SW480 (cell line): ENCODE measurements at places on chromosomes 12 and 14.

GRCh38 chr14:88983755-88984154, 159.3 kb downstream of the TTC8 start:
- peak; percentile 82 for DNase-seq

GRCh38 chr14:37202265-37202664, 4.5 kb downstream of the MIPOL1 start:
- DNase-seq = peak; percentile 12

DNA sequence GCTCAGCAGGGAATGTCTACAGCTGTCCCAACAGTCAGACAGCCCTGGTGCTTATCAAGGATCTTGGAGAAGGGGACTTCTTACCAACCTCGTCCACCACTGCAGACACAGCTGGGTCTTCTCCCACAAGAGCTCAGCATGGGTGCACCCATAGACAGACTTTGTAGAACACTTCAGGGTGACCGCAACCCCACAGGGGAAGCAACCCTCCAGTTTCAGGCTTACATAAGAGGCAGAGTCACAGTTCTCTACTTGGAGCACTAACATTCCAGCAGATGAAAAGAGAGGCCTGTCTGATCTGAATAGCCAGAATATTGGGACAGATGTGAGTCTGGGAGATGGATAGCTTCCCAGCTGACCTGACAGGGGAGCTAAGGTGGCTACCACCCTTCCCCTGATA, 3.5 kb upstream of the CLEC1A start:
- no peak for DNase-seq

- DNase-seq = no peak
Observed at GRCh38 chr14:67994531-67994930, 175.0 kb downstream of the RAD51B start.

DNA sequence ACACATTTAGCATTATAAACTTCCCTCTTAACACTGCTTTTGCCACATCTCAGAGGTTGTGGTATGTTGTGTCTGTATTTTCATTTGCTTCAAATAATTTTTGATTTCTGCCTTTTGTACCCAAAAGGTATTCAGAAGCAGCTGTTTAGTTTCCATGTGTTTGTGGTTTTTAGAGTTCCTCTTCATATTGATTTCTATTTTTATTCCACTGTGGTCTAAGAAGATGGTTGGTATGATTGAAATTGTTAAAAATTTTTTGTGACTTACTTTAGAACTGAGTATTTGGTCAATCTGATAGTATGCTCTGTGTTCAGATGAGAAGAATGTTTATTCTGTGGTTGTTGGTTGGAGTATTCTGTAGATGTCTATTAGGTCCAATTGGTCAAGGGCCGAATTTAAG, 76.4 kb downstream of the IFNG-AS1 start:
- DNase-seq = no peak

DNA sequence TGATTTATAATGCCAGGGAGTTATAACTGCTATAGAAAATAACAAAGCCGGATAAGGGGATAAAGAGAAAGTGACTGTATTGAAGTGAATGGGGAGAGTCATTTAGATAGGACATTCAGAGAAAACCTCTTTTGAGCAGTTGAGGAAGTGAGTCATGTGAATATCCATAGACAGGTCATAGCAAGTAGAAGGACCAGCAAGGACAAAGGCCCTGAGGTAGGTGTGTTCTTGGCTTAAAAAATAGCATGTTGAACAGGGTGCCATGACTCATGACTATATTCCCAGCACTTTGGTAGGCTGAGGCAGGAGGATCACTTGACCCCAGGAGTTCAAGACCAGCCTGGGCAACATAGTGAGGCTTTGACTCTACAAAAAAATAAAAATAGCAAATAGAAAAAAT, 51.5 kb upstream of the RAP1B start:
- DNase-seq = no peak

DNA sequence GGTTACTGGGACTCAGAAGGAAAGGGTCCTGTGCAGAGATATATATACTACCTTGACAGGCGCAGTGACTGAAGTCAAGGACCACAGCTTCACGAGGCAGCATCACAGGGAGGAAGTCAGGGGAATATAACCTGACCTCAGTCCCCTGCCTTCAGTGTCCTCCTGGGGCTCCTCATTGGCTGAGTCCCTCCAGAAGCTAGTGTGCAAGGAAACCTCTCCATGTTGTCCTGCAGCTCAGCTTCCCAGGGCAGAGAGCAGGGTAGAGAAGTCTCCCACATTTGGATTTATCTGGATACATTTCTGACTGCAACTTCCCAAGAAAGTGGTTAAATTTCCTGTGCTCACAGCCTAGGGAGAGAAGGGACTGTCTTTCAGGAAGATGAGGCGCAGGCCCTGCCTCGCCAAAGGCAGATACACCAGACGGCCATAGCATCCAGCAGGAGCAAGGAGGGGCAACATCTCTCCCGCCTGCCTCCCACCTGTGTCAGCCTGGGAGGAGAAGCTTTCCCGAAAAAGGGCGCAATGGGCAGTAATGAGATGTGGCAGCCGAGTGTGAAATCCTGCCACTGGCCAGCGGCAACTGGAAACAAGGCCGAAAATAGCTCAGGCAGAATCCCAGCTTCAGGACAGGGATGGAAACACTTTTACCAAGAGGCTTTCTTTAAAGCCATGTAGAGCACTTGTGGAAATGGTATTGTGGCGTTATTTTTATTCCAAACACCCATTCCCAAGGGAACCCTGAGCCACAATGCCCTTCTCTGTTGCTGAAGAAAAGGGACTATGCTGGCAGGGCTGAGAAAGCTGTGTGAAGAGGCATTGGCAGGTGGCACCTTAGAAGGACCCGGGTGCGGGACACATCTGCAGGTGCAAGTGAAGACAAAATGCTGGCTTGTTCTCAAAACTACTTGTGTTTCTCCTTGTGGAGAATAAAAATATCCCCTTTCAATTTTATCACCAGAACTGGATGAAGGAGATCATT, 54.9 kb upstream of the HIF1A start:
- DNase-seq = no peak

- DNase-seq = no peak
Observed at GRCh38 chr14:87629788-87630187, 363.2 kb downstream of the GALC start.

DNA sequence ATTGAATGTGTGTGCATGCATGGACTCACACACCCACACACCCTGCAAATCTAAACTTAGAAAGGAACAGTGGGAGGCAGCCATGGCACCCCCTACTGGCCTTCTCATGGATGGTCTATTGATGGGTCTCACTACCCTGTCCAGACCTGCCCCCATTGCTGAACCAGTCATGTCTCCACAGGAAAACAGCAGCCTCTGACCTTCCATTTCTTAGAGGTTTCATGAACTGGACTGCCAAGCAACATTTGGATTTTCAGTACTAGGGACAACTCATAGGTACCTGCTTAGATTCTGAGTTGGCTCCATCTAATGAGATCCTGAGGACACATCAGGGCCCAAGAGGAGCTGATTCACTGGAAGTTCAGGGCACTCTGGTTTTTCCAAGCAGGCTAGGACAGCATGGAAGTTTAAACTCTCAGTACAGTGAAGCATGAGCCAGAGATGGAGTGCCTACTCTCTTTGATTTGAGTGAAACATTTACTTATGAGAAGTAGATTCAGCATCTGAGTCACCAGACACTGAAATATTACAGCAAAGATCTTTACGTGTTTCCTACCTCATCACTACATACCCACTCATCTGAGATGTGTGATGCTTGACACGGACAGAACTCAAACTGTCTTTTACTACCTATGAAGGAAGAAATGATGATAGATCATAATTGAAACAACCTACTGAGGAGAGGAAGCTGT, 98.9 kb upstream of the PLEKHG7 start:
- no peak for DNase-seq

DNA sequence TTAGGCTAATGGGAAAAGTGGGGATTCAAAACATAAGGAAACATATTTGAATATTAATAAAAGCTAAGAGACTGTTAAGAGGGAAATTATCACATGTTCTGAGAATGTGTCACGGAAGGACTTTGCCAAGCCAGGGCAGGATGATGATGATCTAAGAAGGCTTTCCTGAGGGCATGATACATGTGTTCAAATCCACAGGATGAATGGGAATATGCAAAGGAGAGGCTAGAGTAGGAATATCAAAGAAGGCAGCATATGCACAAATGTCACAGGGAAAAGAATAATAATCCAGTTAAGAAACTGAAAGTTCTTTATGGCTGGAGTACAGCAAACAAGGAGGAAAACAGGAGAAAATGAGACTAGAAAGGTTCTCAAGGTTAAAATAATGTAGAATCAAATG, 107.0 kb downstream of the PTPRO start:
- DNase-seq = no peak

DNA sequence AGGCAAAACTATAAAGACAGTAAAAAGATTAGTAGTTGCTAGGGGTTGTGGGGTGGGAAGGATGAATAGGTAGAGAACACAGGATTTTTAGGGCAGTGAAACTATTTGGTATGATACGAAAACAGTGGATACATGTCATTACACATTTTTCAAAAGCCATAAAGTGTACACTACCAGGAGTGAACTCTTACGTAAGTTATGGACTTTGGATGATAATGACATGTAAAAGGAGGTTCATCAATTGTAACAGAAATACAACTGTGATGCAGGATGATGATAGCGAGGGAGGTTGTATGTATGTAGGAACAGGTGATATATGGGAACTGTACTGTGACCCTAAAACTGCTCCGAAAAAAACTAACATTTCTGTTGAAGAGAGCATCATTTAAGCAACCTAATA, 15.1 kb upstream of the FGF6 start:
- no peak for DNase-seq

- DNase-seq = no peak
Observed at GRCh38 chr12:114291389-114292060, 114.4 kb downstream of the TBX5 start.

- DNase-seq = peak; percentile 40
Observed at GRCh38 chr12:52691076-52691840, 11.1 kb upstream of the KRT1 start.

- no peak for DNase-seq
Observed at GRCh38 chr12:104519190-104520019, 62.7 kb downstream of the CHST11 start.

DNA sequence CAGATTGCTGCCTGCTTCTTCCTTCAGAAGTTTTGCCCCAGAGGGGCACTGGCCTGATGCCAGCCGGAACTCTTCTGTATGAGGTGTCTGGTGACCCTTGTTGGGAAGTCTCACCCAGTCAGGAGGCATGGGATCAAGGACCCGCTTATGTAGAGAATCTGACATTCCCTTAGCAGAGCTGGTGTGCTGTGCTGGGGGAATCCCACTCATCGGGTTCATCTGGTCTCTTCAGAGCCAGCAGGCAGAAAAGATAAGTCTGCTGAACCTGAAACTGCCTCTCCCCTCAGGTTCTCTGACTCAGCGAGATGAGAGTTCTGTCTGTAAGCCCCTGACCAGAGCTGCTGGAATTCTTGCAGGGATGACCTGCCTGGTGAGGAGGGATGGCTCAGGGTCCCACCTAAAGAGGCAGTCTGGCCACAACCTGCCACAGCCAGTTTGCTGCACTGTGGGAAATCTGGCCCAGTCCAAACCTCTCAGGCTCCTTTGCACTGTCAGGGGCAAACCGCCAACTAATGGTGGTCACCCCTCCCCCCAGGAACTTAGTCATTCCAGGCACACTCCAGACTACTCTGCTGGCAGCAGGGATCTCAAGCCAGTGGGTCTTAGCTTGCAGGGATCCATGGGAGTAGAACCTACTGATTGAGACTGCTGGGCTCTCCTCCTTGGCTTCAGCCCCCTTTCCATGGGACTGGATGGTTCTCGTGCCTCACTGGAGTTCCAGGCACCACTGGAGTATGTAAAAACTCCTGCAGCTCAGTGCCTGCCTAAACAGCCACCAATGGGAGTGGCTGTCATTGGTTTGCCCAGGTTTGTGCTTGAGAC, 4.1 kb downstream of the CLEC2D start:
- DNase-seq = peak; percentile 64

DNA sequence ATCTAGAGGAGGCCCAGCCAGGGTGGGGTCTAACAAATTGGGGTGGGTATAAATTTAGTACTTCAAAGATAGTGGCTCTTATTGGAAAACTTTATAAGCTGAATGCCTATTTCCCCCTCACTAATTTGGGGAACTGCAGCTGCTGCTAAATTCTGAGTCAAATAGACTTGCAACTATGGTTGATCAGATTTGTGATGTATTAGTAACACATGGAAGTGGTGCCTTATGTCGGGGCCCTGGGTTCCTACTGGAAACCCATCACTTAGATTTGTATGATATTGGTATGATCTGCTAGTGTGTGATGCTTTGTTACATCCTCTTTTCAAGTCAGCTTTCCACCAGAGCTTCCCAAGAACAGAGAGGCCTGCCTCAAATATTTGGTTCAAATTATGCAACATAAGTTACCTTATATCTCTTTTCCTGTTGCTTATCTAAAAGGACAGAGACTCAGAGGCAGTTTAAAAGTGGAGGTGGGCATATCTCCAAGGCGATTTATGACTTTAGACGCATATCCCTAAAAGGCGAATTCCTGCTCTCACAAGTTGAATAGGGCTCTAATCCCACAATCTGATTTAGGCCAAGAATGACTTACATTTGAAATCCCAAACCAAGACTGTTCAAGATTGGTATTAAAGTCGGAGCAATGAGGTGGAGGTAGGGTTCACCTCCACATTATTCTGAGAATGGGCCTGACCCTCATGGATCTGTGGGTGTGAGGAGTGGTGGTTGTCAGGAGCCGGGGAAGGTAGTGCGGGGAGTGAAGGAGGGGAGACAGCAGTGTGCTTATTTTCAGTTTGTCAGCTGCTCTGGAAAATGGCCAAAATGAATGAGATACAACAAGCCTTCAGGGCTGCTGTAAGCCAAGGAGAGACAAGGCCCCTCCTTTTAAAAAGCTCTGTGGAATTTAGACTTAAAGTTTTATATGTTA, 425.8 kb downstream of the RAD51B start:
- no peak for DNase-seq

GRCh38 chr14:77605392-77605972, 11.0 kb downstream of the SPTLC2 start:
- DNase-seq = no peak

DNA sequence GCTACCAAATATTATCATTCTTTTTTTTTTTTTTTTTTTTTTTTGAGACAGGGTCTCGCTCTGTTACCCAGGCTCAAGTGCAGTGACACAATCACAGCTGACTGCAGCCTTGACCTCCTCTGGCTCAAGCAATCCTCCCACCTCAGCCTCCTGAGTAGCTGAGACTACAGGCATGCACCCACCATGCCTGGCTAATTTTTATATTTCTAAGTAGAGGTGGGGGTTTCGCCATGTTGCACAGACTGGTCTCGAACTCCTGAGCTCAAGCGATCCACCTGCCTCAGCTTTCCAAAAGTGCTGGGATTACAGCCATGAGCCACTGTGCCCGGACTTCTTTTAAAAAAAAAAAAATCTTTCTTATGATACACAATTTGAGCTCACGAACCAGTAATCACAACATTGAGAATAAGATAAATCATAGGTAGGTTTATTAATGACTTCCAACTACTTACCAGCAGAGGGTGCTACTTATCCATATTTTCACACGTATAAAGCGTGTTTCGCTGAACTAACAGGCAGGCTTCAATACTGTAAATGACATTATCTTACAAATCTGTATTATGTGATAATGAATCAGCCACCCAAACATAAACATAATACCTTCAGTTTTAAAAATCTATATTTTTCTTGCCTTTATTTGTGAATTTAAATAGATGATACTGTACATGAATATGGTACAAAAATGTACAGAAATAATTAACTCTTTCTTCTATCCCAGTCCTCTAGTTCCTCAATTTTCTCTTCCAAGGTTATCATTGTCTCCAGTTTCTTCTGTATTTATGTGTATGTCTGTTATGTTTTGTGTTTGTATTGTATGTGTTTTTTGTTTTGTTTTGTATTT, 42.5 kb upstream of the BCAT1 start:
- peak; percentile 88 for DNase-seq

GRCh38 chr14:57479197-57479596, 14.5 kb downstream of the CCDC198 start:
- no peak for DNase-seq

- no peak for DNase-seq
Observed at GRCh38 chr12:91210144-91210543, 27.5 kb upstream of the DCN start.
